D721Med (cell line): ENCODE measurements at places on chromosomes 13 and 19.
A peak's percentile ranks its signal among the peaks of the same experiment; 100 is the strongest.

- peak; percentile 13 for DNase-seq
Observed at GRCh38 chr19:30066781-30067759, 125.0 kb downstream of the URI1 start.

DNA sequence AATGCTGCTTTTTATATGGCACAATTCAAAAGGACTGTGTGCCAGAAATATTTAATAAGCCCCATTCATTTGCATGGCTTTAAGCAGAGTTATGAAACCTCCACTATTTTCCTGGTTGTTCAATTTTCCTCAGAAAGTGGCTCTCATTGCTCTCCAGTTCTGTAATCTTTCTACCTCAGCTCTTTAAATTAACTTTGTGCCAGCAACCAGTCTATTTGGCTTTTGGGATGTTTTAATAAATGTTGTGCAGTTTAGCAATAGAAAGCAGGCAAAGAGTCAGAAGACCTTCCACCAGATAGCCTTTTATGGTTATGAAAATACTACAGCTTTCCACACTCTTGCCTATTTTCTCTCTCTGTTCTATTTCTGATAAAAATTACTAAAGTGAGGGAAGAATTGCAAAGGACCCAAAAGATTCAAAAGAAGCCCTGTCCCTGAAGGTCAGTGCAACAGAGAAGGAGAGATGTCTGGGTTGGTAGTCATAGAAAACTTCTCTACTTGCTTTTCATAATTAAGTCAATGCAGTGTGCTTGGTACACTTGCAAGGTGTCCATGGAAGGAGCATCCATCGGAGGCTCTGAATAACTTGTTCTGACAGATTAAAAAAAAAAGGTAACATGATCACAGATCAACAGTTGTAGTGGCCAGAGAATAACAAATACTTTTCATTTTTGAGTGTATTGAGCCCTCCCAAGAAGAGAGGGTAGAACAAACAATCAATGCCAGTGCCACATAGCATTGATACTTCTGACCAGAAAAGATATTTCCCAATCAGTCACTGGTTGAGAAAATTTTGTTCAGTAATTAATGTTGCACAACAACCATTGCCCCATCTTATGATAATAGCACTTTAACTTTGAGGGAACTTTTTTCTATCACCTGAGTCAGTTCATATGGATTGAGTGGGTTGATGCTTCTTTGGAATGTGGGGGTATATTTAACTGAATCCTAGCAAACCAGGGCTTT is 48.4 kb upstream of the SPRY2 start:
- no peak for DNase-seq

DNA sequence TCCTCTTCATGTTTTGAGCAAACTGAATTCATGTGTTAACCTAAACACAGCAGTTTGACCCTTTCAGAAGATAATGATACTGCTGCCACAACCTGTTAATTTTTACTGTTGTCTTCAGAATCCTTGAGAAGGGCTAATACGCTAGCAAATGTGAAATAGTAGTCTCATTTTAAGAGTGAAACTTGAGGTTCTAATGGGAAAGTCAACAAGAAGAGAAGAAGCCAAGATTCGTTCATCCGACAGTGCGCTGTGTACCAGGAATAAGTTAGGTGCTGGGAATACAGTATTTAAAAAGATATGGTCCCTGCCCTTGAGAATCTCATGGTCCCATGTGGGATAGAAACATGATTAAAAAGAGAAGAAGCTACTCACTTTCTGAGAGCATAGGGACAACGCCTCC is 134.4 kb downstream of the KL start:
- DNase-seq, result no peak

- no peak for DNase-seq
Observed at GRCh38 chr19:39828015-39828653, 5.8 kb downstream of the DYRK1B start.

DNA sequence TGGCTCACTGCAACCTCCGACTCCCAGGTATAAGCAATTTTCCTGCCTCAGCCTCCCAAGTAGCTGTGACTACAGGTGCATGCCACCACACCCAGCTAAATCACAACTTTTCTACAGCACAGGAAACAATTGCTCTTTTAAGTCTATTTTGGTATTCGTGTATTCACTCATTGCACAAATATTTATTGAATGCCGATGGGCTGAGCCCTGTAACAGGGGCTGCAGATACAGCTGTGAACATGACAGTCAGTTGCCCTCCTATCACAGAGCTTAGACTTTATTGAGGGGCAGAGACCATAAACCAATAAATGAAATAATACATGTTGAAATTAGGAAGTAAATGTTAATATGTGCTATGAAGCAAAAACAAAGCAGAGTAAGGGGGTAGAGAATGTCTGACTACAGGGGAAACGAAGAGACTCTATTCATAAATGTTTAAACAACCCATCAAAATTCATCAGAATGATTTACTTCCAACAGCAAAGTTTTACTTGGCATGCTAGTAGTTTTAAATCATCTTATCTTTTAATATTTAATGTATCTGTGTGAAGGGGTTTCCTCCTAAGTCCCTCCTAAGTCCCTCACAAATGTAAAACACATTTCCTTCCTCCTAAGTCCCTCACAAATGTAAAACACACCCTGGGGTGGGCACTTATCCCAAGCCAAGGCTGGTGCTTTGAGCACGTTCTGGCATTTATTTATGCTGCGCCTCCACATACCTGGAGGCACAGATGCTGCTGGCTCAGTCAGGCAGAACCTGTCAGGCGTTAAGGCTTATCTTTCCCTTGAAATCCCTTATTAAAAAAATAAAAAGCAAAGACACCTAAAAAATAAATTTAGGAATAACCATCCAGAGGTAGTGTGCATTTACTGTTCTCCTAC is 140.8 kb downstream of the MIPEP start:
- no peak for DNase-seq
